ENCODE measurements at places on chromosomes 4 and X. TPM values are rescaled to one million over a fixed set of nuclear protein-coding genes. Genes with fewer than 3 reads are reported as not detected.

Gene XAGE3
- total RNA-seq: not detected

Gene SPANXA2
- total RNA-seq: 25.7 TPM

Gene CDKN2AIP
- 7.0 TPM for total RNA-seq

Gene FAM9C
- total RNA-seq: not detected
